ENCODE measurements at places on chromosomes 5 and 9. TPM values are rescaled to one million over a fixed set of nuclear protein-coding genes. Genes with fewer than 3 reads are reported as not detected.

- no peak for DNase-seq
Measured at GRCh38 chr5:116046823-116047222, 14.6 kb downstream of the ARL14EPL start.

Gene FGF1
- total RNA-seq, result 66.4 TPM

- no peak for DNase-seq
Measured at GRCh38 chr9:101369286-101369685, 15.5 kb downstream of the BAAT start.

DNA sequence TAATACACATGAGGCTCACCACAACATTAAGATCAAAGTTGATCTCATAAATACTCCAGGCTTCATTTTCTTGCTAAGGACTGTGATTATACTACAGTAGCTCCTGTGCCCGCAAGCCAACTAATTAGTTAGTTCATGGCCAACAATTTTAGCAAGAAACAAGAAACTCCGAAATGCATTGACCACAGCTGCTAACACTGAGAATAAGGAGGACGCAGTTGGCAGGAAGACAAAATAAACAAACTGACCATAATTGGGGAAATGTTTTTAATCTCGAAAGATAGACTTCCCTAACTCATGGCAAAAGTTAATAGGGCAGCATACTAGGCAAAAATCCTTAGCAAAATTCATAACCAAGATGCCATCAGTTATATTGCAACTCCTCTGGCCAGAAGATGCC, 115.5 kb upstream of the SPEF2 start:
- no peak for DNase-seq

DNA sequence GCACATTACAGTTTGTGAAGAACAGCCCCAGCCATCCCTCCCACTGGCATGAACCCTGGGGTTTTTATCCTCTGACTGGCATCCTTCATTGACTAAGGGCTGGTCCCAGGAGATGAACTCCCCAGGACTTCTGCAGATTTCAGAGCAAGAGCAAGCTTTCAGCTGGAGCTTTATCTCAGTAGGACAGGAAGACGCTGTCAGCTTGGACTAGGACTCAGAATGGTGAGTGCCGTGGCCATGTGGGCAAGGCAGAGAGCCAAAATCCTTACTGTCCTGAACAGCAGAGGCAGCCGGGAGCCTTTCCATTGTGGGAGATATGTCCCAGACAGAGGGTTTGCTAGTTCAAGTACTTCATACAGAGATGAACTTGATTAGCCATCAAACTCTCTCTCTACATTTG, 3.2 kb upstream of the ACOT12 start:
- peak; percentile 26 for DNase-seq

Gene BTNL9
- 33.6 TPM for total RNA-seq

DNA sequence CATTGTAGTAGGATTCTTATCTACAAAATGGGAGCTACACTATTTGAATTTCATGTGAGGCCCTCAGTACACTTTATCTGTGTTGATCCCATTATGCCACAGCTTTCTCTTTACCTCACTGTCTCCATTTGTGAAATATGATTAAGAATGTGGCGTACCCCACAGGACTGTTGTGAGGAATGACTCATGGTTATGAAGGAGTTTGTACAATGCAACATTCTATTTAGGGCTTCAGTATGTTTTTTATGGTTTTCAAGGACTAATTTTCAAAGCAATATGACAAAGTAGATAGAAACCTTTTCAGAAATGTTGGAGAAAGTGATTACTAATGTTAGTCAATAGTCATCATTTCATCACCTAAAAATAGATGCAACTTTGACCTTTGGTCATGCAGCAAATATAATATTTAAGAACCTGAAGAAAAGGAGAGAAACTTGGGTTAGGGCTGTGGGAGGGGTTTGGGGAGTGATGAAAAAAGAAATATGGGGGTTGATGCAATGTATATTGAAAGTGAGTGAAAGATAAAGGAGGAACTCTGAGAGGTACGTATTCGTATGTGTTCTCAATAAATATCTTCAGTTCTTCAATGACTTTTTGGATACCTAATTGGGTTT, 53.7 kb upstream of the PIP5K1B start:
- DNase-seq, result no peak

- DNase-seq, result no peak
Measured at GRCh38 chr9:122216138-122216797, 12.5 kb downstream of the LHX6 start.

Gene CXCL14
- 0.26 TPM for total RNA-seq

DNA sequence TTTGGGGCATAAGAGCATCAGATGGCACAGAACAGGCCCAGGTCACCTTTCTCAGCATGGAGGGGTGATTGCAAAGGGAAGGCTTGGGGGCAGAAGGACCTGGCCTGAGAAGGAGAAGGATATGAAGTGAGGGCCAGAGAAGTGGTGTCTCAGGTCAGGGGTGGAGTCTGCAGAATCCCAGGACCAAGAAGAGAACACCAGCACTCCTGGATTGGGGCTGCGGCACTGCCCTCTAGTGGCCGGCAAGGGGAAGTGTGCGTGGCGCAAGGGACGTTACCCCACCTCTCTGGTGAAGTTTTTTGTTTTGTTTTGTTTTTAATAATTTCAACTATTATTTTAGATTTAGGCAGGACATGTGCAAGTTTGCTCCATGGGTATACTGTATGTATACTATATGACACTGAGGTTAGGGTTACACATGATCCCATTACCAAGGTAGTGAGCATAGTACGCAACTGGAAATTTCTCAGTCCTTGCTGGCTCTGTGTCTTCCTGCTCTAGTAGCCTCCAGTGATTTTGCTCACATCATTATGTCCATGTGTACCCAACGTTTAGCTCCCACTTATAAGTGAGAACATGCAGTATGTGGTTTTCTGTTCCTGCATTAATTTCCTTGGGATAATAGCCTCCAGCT, 1548.6 kb downstream of the EFNA5 start:
- no peak for DNase-seq

DNA sequence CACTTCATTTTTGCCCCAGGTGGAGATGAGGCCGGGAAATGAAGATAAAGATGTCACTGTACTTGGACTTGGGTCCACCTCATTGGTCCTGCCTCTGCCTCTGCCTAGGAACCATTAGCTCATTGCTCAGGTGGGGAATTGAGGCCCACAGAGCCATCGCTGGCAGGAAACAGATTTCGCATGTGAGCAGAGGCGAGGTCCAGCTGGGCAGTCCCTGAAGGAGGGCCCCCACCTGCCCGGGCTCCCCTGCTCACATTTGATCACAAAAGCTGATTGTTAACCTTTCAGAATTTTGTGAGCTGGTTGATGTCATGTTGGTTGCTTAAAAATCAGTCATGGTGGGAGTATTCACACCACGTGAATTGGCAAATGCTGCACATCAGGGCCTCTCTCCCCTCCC, 273.8 kb upstream of the MVB12B start:
- no peak for DNase-seq

DNA sequence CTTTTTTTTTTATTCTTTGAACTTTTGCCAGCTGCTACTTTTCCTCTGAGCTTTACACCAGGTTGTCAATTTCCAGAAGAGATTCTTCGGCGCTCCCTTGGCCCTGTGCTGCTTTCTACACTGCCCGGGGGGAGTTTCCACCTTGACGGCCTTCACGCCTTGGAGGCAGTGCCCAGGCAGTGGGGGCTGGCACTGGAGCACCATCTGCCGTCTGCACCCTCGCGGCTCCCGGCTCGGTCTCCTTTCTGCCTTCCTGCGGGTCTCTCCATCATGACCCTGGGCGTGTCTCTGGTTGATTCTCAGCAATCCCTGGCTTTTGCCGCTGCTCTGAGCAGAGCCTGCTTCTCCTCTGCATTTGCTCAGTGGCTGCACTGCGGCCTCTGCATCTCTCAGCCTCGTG, 2.9 kb downstream of the SLC6A18 start:
- no peak for DNase-seq

GRCh38 chr5:116411101-116411571, 163.5 kb downstream of the SEMA6A start:
- DNase-seq, result no peak

DNA sequence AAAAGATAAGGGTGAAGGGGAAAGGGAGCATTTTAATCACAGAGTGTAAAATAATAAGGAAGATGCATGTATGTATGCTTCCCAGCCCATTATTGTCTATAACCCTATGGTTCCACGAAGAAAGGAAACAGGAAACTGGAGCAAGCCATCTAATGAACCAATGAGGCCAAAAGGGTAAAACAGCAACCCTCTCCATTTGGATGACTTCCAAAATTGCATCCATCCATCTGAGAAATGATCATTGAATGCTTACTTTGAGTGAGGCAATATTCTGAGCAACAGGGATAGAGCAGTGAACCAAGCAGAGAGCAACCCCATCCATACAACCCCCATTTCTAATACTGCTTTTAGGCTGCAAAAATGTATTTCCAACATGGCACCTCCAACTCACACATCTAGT, 46.9 kb downstream of the ARL15 start:
- DNase-seq, result no peak

DNA sequence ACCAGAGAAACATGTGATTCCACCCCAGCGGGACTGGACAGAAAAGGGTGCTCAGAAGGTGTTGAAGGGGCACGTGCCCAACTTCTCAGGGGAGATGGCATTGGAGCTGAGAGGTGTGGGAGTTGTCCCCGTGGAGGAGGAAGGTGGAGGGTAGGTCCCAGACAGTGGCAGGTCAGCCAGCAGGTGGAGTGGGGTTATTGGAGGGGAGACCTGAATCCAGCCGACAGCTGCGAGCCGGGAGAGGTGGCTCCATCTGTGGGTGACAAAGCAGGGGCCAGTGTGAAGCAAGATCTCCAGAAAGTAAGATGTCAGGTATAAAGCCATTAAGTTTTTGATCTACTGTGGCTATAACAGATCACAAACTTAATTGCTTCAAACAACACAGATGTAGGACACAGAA, 75.1 kb downstream of the HRH2 start:
- DNase-seq, result no peak

DNA sequence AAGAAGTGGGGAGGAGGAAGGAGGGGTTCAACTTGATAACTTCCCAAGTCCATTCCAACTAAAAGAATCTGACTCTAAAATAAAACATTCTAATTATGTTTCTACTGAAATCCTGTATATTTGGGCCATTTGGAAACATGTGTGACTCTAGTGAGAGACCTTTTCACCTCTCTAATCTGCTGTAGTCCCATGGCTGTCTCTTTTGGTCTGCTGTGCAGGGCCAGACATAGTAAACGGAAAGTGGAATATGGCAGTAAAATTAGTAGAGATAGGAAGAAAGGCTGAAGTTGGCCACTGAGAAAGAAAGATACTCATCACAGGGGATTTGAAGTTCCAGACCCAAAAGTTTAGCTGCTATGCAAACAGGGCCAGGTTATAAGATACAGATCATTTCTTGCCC, 15.9 kb downstream of the RFX3 start:
- DNase-seq, result no peak

Gene GMCL2
- not detected for total RNA-seq

- no peak for DNase-seq
Measured at GRCh38 chr9:118482306-118482705, 778.1 kb downstream of the TLR4 start.

DNA sequence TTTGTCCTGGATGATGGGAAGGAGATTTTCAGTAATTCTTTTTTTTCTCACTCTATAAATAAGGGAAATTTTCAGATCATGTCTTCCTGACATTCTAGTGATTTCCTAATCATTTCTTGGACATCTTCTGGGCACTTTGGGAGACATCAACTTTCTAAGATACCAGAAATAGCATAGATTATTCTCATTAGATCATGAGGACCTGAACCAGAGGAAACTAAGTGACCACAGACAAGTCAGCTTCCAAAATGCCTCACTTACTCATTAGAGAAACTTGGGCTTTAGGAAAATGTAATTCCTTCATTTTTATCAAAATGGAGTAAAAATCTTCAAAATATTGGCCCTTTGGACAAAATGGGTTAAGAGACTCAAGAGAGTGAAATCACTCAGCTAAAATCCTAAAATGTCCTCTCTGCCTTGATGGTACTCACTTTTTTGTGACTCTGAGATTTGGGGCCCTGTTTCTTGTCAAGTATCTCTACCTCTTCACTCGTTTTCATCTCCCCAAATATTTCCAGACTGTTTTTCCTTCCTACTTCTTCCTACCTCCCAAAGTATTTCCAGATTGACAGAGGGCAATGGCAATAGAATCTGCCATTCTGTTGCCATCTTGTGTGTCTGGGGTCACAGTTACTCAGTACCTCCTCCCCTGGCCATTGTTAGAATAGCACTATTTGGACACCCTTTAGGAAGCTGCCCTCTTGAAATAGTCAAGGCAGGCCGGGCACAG, 194.5 kb downstream of the NR3C1 start:
- DNase-seq, result no peak

DNA sequence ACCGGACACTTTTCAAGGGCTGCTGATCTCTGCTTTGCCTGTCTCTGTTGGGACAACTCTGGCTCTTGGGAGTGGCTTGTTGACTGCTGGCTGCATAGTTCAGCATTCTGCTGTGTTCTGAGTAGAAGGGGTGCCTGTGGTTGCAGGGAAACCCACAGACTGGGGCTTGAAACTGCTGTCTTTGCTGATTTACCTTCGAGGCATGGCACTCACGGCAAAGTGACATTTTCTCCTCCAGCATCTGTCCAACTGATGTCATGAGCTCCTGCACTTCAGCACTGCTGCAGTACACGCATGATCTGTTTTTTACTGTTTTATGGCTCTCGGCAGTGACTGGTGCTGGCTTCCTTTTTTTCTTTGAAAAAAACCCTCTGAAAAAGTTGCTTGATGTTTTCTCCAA, 69.2 kb downstream of the SPATA31D1 start:
- DNase-seq, result no peak

DNA sequence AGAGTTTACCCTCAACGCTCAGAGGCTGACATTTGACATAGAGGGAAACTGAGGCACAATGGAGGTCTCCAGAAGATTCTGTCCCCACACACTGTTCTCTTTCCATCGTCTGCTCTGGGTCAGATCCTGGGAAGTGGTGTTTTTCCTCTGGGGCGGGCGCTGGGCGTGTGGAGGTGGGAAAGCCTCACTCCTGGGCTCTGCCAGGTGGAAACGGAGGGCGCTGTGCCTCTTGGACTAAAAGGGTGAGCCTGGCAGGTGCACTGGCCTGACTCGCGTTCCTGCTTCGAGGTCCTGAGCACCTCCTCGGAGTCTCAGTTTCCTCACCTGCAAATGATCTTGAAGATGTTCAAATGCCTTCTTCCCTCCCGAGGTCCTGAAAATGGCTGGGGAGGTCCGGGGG, 25.7 kb upstream of the FCN1 start:
- no peak for DNase-seq

- no peak for DNase-seq
Measured at GRCh38 chr5:156942064-156942463, 21.0 kb downstream of the TIMD4 start.

DNA sequence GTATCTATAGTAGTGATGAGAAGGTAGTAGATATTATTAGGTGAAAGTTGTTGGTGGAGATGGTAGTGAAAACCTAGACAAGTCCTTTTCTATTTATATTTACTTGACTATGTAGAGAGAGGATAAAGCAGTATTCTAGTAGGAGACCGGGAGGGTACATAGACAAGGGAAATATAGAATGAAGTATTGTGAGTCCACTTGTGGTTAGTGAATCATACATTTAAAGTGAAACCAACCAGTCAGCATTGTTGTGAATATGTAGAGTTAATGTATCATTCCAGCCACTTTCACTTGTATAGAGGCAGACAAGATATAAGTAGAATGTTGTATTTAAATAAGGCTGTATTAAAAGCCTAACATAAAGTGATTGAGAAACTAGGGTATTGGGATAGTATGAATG, 1711.3 kb upstream of the ACO1 start:
- DNase-seq, result no peak

Gene GCNT4
- 0.13 TPM for total RNA-seq

Measured in heart left ventricle (tissue), 16 donors.